Stimulated activated CD8-positive, alpha-beta memory T cell treated with anti-CD3 and anti-CD28 coated beads, Interleukin-15, amount 100 ng/mL, for 24 hours (primary cell): ENCODE measurements at places on chromosomes 1 and 21.

DNA sequence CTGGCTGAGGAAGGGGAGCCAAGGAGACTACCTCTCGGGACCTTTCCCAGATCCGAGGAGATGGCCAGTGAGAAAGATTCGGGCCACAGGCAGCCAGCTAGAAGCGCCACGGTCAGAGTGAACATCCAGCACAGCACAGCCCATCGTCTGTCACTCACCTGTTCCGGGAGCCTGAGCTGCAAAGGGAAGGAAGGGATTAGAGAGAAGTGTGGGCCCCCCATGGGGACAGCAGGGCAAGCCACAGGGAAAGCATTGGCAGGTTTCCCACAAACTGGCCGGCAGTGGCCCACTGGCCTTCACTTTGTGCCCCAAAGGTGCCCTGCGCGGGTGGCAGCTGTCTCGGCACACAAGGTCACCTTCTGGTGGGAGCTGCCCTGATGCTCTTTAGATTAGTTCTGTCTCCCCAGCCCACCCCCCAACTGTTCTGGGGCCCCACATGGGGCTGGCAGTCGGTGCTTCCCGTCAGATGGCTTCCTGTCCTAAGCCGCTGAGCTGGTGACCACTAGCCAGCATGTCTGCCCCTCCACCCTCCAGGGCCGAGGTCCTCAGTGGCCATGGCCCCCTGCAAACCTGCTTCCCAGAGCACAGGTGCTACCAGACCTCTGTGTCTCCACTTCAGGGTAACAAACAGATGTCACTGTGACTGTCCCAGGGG lies 56.7 kb downstream of the LACTBL1 start:
- no peak for DNase-seq

DNA sequence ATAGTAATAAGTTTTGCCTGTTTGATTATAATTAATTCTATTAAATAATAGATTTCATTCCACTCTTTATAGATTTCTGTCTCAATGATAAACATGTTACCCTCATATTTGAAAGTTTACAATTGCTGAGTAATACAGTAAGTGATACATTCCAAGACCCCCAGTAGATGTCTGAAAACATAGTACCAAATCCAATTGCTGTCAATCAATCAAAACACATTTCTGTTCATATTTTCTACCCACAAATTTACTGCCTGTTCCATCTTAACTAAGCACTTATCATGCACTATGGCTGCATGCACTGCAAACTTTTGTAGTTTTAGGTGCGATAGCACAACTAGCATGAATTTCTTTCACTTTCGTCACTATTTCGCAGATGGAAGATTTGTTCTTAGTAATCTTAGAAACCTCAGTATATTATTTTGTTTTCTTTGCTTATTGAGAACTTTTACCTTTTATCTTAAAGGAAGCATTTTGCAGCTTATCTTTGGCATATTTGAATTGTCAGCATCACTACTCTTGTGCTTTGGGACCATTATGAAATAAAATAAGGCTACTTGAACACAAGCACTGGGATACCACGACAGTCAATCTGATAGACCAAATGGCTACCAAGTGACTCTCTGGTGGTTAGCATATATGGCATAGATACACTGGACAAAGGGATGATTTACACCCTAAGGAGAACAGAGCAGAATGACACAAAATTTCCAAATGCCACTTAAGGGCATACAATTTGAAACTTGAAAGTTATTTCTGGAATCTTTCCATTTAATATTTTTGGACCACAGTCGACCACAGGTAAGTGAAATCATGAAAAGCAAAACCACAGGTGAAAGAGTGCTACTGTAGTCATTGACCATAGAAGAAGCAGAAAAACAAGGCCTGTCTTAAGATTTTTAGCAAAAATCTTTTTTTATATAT lies 67.6 kb downstream of the RGS13 start:
- no peak for DNase-seq

- DNase-seq, result no peak
Observed at GRCh38 chr1:165456114-165456513, 11.2 kb upstream of the RXRG start.

DNA sequence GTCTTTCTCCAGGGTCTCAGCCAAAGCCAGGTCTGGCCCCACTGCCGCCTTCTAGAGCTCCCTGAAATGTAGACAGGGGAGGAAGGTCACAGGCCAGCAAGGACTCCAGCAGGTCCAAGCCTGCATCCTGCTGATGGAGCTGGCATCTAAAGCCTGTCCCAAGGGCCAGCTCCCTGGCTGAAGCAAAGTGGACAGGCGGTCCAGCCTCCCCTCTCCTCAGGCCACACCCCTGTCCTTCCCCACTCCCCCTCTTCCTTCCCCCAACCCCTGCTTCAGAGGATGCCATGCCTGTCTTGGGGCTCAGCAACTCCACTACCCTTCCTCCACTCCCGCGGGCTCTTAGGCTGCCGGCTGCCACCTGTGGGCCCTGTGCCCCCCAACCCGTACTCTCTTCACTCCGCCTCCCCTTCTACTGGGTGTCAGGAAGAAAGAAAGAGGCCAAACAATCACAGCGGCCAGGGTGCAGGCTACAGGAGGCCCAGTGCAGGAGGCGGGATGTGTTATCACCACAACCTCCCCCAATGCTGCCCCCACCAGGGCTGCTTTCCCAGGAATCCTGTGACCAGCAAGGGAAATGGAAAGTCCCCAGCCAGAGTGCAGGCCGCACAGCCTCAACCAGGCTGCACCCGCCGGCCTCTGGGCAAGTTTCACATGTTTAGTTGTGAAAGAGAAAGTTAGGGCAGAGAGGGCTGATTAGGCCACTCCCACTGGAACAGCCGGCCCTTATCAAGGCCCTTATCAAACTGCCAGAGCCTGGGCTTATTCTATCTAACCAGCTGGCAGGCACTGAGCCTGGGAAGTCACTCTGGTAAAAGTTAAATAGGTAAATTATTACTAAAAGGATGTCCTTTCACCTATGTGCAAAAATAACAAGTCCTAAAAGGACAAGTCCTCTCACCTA lies 34.1 kb downstream of the ACOT7 start:
- DNase-seq, result no peak

DNA sequence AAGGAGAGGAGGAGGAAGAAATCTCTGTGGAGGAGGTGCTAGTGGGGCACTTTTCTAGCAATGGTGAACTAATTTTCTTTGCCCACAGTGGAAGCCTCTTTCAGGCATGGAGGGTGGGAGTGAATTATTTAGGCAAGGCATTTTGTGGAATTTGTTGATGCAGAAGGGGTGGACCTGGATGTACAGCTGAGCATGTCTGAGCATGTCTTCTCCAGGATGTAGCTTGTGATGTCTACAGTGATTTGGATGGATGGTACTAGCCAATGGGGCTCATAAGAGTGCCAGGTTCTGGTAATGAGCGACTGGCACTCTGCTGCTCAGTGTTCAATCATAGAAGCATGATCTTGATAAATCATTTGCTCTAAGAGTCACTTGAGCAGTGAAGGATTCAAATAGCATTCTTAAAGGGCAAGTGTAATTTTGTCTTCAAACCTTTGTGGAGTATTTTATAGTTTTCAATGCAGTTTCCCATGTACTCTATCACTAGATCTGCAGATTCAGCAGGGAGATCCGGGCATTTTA lies 153.9 kb upstream of the LMO4 start:
- no peak for DNase-seq
